ENCODE measurements at places on chromosomes 6 and 20. TPM values are rescaled to one million over a fixed set of nuclear protein-coding genes. Genes with fewer than 3 reads are reported as not detected.

MYB gene
- total RNA-seq: 3.7 TPM

DNA sequence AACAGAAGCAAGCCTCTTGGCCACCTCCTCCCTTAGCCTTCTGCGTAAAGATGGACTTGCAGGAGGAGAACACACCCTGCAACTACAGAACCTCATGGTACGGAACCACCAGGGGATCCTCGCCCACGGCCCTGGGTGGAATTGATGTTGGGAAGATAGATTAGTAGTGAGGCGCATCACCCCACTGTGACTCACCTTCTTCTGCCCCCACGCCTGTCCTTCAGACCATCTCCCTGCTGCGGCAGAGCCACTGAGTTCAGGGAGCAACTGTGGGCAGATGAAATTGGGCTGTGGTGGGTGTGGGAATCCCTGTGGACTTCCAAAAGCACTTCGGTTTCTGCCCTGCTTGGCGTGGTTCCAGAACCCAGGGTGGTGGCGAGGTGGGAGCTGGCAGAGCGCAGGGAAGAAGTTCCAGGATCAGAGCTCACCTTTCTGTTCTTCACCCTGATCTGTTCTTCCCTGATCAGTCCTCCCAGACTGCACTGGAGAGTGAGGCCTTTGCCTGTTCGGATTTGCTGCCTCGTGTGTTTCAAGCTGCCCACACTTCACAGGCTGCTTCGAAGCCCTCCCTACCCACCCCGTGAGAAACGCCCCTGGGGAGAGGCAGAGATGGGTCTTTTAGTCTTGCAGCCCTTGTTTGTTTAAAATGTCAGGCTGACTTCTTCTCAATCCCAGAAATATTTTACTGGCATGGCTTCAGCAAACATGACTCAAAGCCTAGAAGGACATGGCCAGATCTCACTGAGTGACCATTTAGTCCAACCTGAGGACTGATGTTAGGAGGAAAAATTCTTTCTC lies 92.8 kb upstream of the MLN start:
- no peak overlapping the region for H3K4me3 ChIP-seq
- no peaks in the 10 kb centered on the region for H3K36me3 ChIP-seq
- peaks cover 5% of the 10 kb centered on the region for H3K27me3 ChIP-seq
- peak overlapping the region; percentile 68 for H3K27ac ChIP-seq

GATA5 gene
- total RNA-seq: not detected

HLA-DRB5 gene
- 2.8 TPM for total RNA-seq

DNA sequence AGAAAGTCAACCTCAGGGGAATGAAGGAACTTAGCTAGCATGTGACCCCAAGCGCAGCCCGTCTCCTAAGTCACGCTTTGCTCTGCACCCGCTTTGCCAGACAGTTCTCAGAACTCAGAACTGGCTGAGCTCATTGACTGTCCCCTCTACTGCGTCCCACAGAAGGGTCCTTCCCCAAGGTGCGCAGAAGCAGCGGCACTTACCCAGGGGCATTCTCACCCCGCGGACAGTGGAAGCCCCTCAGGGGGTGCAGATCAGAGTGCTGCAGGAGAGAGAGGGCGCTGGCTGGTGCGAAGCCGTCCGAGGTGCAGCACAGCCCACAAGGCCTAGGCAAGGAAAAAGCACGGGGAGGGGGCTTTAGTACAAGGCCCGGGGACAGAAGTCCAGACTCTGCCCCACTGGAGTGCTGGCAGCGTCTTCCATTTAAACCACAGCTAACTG lies 807 bp downstream of the SNHG17 start:
- DNase-seq: no peak
- peaks cover 31% of the 10 kb centered on the region for H3K4me1 ChIP-seq
- H3K27ac ChIP-seq: peak overlapping the region; percentile 94
- H3K4me3 ChIP-seq: peak overlapping the region; percentile 91

DNA sequence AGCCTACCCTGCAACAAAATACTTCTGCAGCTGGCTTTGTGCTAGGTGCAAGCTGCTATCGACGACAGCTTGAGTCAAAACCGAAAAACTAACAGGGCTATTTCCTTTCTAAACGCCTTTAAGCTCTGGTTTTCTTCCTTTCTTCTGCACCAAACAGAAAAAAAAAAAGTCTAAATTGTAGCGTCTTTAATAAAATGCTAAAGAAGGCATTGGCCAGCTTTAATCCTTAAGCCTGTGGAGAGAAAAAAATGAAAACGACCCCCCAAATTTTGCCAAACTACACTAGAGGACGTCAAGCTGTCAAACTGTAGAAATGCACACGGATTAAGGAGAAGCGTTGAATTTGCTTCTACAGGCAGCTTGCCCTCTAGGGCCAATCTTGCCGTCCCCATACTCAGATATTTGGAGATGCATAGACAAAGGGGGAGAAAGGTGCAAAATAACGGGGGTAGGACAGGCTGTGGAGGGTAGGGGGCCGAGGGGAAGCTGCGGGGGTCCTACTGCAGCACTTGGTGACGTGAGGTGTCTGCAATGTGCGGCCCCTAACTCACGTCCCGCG lies 1.4 kb upstream of the NRN1 start:
- H3K4me1 ChIP-seq: peaks cover 26% of the 10 kb centered on the region
- H3K27me3 ChIP-seq: peaks cover 64% of the 10 kb centered on the region
- no peak for DNase-seq
- peak overlapping the region; percentile 87 for H3K4me3 ChIP-seq
- H3K36me3 ChIP-seq: peaks cover 2% of the 10 kb centered on the region

DNA sequence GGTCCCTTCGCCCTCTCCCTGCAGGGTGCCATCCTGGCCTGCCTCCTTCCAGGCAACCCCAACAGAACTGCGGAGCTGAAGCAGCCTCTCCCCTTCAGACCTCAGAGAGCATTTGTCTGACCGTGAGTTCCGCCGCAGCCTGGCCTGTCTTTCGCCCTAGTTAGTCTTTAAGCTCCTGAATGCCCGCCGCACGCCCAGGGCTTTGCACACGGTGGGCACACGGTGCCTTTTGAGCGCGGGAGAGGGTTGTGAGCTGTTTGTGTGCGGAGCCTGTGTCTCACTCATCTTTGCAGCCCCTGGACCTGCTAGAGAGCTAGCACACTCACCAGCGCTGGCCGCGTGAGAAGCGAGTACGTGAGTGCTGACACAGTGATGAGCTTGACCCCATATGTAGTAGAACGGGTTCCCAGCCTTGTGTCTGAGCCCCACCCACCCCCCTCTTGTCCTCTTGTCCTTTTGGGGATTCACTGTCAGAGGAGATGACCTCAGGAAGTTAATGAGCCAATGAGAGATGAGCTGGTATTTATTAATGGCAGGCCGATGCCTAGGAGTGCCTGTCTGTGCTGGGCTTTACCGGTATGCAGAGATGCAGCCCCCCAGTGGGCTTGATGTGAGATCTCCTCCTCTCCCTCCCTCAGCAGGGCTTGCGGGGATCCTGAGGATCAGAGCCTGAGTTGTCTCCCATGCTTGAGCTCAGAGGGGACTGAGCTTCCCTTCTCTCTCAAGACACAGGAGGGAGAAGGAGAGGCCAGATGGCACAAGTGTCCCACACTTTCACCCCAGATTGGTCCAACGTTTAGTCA lies 249.2 kb downstream of the FARS2 start:
- peaks cover 46% of the 10 kb centered on the region for H3K4me1 ChIP-seq
- no peak overlapping the region for H3K4me3 ChIP-seq
- H3K36me3 ChIP-seq: peaks cover 4% of the 10 kb centered on the region
- no peak for DNase-seq

MCCD1 gene
- not detected for total RNA-seq

GRCh38 chr20:62362590-62362940 lies 4.5 kb downstream of the LAMA5 start:
- DNase-seq: no peak
- no peak overlapping the region for H3K4me3 ChIP-seq
- H3K27ac ChIP-seq: no peak overlapping the region

- DNase-seq: no peak
- peaks cover 20% of the 10 kb centered on the region for H3K4me1 ChIP-seq
- H3K27me3 ChIP-seq: no peaks in the 10 kb centered on the region
- H3K4me3 ChIP-seq: no peak overlapping the region
- no peak overlapping the region for H3K27ac ChIP-seq
- H3K36me3 ChIP-seq: peaks cover 3% of the 10 kb centered on the region
These were observed 12.9 kb downstream of the TAGAP start for GRCh38 chr6:159031846-159032245.

DNA sequence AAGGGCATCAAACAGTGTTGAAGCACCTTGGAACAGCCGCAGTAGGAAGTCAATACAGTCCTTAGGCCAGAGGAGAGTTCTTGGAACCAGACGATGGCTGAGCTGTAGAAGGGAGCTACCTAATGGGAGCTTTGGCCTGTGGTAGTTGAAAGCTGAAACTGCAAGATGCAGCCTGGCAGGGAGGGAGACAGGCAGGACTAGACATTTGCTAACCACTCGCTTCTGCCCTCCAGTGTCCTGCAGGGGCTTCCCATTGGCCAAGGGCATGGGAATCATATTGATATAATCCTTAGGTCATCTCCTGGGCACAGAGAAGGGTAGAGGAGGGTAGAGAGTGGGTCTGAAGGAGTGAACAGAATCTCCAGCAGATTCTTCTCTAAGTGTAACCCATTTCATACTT lies 60.4 kb downstream of the TPD52L1 start:
- no peak overlapping the region for H3K27ac ChIP-seq
- H3K27me3 ChIP-seq: peaks cover 36% of the 10 kb centered on the region
- H3K4me1 ChIP-seq: no peaks in the 10 kb centered on the region
- H3K36me3 ChIP-seq: no peaks in the 10 kb centered on the region

DNA sequence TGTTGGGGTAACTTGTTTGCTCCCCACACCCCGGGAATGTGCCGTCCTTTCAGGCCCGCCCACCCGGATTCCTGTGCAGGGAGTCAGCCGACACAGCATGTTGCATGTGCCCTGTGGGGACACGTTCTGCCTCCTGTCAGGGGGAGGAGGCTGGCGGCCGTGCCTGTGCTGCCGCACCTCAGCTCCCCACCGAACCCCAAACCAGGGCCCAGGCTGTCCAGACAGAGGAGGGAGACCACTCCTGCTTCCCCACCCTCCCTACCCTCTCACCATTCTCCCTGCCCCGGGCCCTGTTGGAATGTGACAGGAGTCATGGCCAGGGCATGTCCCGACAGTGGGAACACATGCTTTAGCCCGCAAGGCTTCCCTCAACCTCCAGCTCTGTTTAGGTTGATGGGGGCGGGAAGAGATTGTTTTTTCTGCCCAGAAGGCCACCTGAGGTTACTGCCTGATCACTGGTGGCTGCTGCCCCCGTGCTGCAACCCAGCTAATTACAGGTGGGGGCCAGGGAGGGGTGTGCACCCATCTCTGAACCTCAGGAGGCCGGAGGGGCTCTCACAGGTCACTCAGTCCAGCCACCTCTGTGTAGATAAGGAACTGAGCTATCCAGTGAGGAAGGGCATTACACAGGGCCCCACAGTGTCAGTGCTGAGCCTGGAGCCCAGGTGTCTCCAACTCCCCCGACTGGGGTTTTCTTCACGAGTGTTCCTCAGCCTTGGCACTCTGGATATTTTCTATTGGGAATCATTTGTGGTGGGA lies 13.6 kb downstream of the LRRC73 start:
- H3K4me1 ChIP-seq: peaks cover 25% of the 10 kb centered on the region
- peak overlapping the region; percentile 89 for H3K27ac ChIP-seq
- no peak for DNase-seq
- no peaks in the 10 kb centered on the region for H3K27me3 ChIP-seq
- peaks cover 7% of the 10 kb centered on the region for H3K36me3 ChIP-seq

KCNS1 gene
- not detected for total RNA-seq

FOXF2 gene
- not detected for total RNA-seq

ZFP57 gene
- total RNA-seq: not detected

MSH5 gene
- total RNA-seq: 12.9 TPM

TRIM38 gene
- 17.5 TPM for total RNA-seq

- peaks cover 5% of the 10 kb centered on the region for H3K36me3 ChIP-seq
- H3K27ac ChIP-seq: no peak overlapping the region
- peaks cover 16% of the 10 kb centered on the region for H3K4me1 ChIP-seq
- H3K4me3 ChIP-seq: no peak overlapping the region
These were observed 12.0 kb downstream of the PLAGL2 start for GRCh38 chr20:32195581-32195980.

TREML1 gene
- 68.6 TPM for total RNA-seq

CEP85L gene
- 95.6 TPM for total RNA-seq

DNA sequence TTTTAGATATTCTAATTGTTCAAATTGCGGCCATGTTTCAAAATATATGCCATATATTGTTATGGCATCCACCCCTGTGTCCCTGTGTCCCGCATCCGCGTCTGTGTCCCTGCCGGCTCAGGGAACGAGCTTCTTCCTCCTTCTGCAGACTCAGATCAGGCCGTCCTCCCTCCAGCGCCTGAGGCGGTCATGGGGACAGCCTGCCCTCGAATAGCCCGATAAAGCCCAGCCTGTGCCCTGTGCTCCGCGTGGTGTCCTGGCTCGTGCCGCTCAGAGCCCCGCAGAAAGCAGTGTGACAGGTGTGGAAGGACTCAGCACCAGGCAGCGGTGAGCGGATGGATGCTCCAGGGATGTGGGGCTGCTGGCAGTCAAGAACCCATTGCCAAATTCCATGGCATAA lies 663.4 kb upstream of the DEFB115 start:
- no peaks in the 10 kb centered on the region for H3K4me1 ChIP-seq
- H3K36me3 ChIP-seq: no peaks in the 10 kb centered on the region
- no peak overlapping the region for H3K27ac ChIP-seq
- no peaks in the 10 kb centered on the region for H3K27me3 ChIP-seq

PLCB4 gene
- total RNA-seq: not detected

GRCh38 chr20:49479785-49480184 lies 2.7 kb downstream of the KCNB1 start:
- H3K4me3 ChIP-seq: no peak overlapping the region
- H3K36me3 ChIP-seq: peaks cover 2% of the 10 kb centered on the region
- no peak overlapping the region for H3K27ac ChIP-seq
- H3K4me1 ChIP-seq: peaks cover 8% of the 10 kb centered on the region
- peaks cover 65% of the 10 kb centered on the region for H3K27me3 ChIP-seq
- no peak for DNase-seq

OR2B6 gene
- not detected for total RNA-seq

GRCh38 chr6:53165293-53165692 lies 16.7 kb upstream of the GCM1 start:
- no peaks in the 10 kb centered on the region for H3K36me3 ChIP-seq
- no peaks in the 10 kb centered on the region for H3K27me3 ChIP-seq
- no peak overlapping the region for H3K27ac ChIP-seq
- peaks cover 11% of the 10 kb centered on the region for H3K4me1 ChIP-seq
- DNase-seq: no peak

- peaks cover 11% of the 10 kb centered on the region for H3K4me1 ChIP-seq
- H3K27ac ChIP-seq: no peak overlapping the region
- peaks cover 88% of the 10 kb centered on the region for H3K27me3 ChIP-seq
- H3K36me3 ChIP-seq: peaks cover 15% of the 10 kb centered on the region
These were observed 6.5 kb upstream of the RAET1G start for GRCh38 chr6:149929422-149929821.

GMPR gene
- total RNA-seq: 0.52 TPM
